ENCODE measurements at places on chromosomes 7 and 10.

DNA sequence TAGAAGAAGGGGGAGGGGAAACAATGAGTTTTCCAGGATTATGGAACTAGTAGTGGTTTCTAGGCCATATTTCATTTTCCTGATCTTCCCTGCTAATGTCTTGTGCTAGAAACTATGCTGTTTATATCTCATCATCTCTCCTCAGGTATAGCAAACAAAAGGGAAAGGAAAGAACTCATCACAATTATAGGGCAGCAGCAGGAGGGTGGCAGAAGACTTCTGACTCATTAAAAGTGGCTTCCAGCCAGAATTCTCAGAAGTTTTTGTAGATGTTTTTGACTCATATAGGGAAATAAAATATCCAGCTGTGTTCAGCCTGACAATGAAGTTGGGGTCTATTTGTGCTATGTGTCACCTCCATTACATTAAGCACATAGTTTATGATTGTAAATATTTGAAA lies 6.5 kb downstream of the AHR start:
- DNase-seq = no peak

DNA sequence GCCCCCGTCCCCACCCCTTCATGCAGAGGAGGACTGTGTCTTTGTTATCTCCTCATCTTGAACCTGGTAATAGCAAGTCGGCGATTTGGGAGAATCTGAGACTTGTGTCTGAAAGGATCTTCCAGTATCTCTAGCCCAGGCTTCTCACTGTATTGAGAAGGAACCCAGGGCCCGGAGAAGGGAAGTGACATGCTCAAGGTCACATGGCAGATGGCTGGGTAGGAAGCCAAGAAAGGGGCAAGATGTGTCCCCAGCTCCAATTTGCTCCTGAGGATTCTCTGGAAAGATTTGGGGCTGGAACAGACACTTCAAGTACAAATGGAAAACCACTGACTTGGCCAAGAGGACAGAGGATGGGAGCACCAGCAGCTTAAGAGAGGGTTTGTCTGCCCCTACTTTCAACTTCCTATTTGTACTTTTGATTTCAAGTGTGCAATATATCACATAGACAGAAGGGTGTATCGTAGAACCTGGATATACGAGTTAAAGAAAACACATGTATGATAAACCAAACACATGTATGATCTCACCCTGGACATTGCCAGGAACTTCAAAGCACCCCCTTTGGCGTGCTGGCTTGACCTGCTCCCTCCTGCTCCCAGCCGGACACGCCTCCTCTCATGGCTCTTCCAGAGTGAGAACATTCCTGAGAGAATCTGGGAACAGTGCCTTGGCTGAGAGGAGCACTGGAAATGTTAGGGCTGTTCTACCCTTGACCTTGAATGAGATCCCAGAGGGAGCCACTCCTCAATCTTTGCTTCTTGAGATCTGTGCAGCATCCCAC lies 79.7 kb downstream of the CDH23 start:
- no peak for DNase-seq

GRCh38 chr7:114354306-114354705 lies 60.3 kb upstream of the FOXP2 start:
- no peak for DNase-seq

DNA sequence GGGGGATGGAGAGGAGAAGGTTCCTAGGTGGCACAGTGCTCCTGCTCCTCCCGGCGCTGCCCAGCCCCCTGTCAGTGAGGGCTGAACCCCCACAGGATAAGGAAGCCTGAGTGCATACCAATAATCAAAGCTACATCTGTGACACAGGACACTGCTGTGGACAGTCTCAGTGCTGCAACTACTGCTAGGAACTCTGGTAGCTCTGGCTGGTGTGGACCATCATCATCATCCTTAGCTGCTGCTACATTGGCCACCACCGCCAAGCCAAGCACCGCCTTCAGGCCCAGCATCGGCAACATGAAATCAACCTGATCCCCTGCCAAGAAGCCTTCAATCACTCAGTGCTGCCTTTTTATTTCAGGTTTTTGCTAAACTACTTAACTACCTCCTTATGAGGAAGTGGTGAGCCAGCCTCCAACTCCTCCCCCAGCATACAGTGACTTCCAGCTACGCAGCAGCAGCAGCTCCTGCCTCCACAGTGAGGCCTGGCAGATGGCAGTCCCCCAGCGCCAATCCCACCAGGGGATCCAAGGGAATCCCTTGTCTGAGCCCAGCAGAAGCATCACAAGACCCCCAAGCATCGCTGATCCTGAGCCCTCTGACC lies 32.1 kb upstream of the SLC26A4 start:
- no peak for DNase-seq

GRCh38 chr10:33114451-33114952 lies 156.5 kb upstream of the ITGB1 start:
- no peak for DNase-seq

- DNase-seq = no peak
Observed at GRCh38 chr7:41674505-41675023, 28.3 kb downstream of the INHBA start.

DNA sequence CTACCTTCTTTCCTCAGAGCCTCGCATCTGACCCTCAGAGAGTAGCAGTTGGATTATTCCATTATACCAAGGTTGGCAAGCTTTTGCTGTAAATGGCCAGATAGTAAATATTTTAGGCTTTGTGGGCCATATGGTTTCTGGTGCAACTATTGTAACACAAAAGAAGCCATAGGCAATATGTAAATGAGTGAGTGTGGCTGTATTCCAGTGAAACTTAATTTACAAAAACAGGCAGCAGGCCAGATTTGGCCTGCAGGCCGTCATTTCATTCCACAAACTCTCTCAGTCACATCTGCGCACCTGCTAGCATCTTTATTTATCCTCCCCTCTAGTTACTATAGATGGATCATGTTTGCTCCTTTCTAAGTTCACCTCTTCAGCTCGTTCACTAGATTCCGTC lies 6.7 kb downstream of the ZNF518A start:
- no peak for DNase-seq

DNA sequence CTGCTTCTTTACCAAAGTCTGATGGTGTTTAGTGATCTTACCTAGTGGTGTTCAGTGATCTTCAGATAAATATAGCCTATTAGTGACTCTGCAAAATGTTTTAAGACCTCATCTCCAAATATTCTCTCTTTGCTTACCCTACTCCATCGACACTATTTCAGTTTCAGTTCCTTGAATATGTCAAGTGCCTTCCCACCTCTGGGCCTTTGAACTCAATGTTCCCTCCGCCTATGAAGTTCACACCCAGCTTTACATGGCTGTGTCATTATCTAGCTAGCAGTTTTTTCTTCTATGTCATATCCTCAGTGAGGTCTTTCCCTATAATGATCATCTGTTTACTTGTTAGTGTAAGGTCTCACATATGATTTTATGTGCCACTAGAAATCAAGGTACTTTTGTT lies 322.6 kb downstream of the DGKB start:
- no peak for DNase-seq

GRCh38 chr7:7706556-7707172 lies 11.7 kb downstream of the RPA3 start:
- no peak for DNase-seq

GRCh38 chr7:151243408-151244195 lies 4.9 kb downstream of the SMARCD3 start:
- DNase-seq = no peak

DNA sequence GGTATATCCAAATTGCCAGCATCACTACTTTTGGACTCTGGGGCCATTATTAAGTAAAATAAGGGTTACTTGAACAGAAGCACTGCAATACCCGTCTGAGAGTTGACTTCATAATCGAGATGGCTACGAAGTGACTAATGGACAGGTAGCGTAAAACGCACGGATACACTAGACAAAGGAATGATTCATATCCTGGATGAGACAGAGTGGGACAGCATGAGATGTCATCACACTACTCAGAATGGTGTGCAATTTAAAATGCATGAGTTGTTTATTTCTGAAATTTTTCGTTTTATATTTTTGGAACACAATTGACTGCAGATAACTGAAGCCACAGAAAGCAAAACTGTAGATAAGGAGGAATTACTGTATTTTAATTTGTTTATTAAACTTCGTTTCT lies 421.5 kb upstream of the LRGUK start:
- DNase-seq = no peak

DNA sequence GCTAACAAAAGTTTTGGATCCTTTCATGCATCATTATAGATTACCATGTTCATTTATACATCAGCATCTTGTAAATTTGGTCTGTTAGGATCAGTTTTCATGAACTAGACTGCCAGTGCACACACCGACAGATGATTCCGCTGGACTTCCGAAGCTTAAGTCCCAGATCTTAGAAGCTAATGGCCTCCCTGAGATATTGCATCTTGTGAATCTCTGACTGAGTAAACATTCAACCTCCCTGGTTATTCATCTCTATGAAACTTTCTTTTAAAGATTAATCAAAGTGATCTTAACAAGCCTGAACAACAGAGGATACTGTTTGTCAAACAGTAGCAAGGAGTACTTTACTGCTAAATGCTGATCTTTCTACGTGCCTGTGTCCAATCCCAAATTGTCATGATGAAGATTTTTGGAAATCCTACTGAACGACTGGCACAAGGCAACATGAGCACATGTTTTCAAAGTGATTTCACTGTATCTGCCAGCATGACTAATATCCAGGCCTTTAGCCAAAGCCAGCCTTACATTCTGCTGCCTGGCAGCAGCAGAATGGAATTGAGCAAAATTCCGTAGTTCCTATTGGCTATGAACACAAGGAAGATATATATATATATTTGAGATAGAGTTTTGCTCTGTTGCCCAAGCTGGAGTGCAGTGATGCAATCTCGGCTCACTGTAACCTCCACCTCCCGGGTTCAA lies 91.3 kb upstream of the ANK3 start:
- no peak for DNase-seq

GRCh38 chr10:58107506-58107905 lies 160.2 kb downstream of the IPMK start:
- no peak for DNase-seq

- DNase-seq = no peak
Observed at GRCh38 chr7:79553811-79554555, 100.5 kb upstream of the MAGI2 start.

DNA sequence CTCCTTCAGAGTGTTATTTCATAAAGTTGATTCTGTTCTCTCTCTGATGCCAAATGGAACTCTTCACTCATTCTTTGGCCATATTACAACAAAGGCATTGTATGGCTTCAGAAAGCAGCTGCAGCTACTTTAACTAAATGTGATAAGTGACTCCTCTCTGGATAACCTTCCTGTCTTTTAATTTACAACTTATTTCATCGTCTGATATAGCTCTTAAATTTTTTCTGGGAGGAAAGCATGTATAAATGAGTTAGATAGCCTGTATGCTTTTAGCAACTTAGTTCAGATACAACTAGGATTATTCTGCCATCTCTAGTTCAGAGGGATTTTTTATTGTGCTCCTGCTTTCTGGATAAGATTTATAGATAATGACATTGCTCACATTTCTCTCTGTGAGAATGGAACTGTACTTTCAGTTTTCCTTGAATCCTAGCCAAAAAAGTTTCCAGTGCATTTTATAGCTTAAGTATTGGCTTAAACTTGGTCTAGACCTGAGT lies 57.5 kb downstream of the KLHDC10 start:
- no peak for DNase-seq

- no peak for DNase-seq
Observed at GRCh38 chr10:7424919-7425318, 14.1 kb upstream of the SFMBT2 start.

GRCh38 chr7:25647872-25648271 lies 419.6 kb upstream of the NPVF start:
- no peak for DNase-seq

DNA sequence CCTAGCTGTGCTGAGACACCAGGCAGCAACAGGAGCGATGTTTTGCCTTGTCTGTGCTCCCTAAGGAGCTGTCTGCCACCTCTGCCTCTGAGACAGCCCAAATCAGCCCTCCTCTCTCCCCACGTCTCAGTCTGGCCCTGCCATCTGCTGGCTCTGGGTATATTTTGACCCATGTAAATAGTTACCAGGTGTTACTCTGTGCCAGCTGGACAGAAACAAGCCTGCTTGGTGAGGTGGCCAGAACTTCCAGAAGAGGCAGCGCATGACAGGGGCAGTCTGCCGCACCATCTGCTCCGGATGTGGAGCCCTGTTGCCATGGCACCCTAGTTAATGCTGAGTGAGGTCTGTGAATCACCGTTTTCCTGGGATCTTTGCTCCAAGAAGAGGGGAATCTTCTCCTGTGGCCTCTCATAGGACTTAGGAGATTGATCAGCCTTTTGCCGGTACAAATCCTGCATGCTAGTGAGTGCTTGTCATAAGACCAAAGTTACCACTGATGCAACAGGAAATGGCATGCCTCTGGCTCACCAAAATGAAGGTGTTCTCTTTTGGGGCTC lies 31.8 kb downstream of the GSTO2 start:
- DNase-seq = no peak

DNA sequence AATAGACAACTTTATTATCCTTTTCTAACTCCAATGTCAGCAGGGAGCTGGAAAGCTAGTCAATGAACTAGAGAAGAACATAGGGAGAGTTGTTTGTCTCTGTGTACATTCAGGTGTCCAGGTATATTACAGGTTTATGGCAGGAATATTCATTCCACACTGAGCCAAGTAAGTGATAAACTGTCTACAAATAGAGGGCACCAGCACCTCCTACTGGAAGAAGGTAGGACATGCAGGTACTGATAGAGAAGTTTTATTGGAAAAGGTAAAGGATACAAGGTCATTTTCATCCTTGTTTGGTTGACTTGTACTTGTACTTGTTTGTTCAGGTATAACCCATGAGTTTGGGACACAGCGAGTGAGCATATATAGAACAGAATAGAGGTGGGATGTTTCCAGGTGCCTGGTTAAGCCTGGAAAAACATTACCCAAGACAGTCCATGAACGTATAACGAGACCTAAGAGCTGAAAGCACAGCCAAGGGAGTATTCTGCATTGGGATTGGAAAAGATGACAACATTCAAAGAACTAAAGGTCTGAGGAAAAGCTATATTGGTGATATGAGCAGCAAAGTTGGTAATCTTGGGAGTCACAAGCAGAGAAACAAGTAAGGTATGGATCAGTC lies 61.4 kb upstream of the PPP1R3C start:
- DNase-seq = no peak

DNA sequence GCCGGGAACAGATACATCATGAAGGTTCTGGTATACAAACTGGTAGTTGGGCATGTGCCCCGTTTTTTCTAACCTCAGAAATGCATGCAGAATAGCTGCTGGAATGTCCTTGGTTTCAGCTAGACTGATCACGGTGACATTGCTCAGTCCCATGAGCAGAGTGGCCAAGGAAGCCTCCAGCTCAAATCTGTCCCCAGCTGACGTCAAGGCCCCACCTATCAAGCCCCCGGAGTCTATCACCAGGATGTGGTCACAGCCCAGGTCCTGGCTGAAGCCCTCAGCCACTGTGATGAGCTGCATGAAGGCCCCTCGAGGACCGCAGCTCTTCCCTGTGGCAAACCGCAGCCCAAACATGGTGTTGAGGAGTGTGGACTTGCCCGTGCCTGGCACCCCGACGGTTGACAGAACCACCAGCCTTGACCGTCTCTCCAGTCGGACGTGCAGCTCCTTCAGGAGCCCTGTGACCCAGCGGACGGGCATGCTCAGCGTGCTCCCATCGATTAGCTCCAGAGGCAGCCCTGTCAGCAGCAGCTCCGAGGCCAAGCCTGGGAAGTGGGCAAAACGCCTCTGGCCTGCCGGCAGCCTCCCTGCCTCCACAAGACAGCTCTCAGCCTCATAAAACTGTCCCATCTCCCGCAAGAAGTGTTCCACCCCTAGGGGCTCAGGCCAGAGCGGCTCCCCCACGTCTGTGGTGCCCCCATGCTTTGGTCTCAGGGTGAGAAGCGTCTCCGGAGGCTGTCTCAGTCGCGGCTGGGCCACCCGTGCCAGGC lies 7.8 kb upstream of the MRPS24 start:
- no peak for DNase-seq
